ENCODE measurements at places on chromosomes 5 and 9.

- DNase-seq = no peak
Observed at GRCh38 chr9:109411069-109411761, 86.9 kb downstream of the PTPN3 start.

DNA sequence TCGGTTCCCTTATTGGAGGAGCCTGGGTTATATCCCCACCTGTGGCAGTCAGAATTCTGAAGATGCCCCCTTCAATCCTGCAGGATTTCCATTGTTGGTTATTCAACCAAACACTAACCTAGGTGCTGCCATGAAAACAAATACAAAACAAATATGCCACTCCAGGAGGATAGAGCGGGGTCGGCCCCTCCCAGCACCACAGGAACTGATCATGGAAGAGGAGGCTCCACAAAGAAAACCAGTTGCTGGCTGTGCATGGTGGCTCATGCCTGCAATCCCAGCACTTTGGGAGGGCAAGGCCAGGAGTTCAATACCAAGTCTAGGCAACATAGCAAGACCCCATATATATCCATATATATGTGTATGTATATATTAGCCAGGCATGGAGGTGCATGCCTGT lies 13.2 kb upstream of the ADGRD2 start:
- no peak for DNase-seq

GRCh38 chr5:72817671-72818266 lies 1.3 kb downstream of the TNPO1 start:
- DNase-seq = no peak

GRCh38 chr5:104326966-104327365 lies 764.4 kb upstream of the NUDT12 start:
- no peak for DNase-seq

GRCh38 chr9:72154468-72155285 lies 5.4 kb downstream of the GDA start:
- DNase-seq = no peak

Data from CD4-positive, alpha-beta T cell treated with Interleukin-10 for 1 hour (primary cell).